Bronchial epithelial cell (primary cell): ENCODE measurements at places on chromosomes 2 and 18.

- peak; percentile 82 for DNase-seq
These were observed 690.9 kb upstream of the TMEFF2 start for GRCh38 chr2:192885569-192886160.

GRCh38 chr2:214737188-214737587 is 72.3 kb downstream of the BARD1 start:
- no peak for DNase-seq

DNA sequence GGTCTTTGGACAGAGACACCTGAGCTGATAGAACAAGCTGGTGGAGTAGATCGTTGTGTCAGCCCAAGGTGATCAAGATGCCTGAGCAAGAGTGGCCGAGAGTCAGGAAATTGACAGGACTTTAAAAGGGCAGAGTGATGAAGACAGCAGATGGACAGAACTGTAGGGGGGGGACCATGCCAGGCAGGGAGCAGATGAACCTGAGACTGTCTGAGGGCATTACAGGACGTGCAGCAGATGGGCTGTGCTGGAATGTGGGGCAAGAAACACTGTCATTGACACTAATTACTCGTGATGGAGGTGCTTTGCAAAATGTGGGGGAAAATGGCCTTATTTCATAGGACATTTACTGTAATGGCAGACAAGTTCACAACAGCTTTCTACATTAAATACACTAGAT is 225.0 kb downstream of the THSD7B start:
- no peak for DNase-seq

DNA sequence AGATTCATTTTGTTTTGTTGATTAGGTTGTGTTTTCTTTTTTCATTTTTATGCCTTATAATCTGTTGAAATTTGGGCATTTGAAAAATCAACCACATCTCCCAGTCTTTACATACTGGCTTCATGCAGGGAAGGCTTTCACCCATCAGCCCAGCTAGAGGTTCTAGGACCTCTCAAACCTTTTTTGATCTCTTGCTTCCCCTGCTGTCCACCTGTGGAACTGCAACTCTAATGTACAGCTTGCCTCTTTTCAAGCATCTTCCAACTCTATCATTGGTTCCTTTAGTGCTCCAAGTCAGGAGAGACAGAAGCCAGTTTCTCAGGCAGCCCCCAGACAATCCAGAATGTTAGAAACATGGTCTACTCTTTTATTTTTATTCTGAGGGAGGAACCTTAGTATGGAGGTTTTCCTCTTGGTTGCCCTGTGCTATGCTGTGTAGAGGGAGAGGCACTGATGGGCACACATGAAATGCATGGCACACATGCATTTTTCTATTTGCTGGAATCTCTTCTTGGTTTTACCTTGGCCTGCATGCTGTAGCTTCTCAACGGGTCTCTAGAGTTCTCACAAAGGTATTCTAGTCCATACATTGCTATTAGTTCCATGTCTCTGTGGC is 107.2 kb upstream of the L3MBTL4 start:
- DNase-seq = peak; percentile 46

DNA sequence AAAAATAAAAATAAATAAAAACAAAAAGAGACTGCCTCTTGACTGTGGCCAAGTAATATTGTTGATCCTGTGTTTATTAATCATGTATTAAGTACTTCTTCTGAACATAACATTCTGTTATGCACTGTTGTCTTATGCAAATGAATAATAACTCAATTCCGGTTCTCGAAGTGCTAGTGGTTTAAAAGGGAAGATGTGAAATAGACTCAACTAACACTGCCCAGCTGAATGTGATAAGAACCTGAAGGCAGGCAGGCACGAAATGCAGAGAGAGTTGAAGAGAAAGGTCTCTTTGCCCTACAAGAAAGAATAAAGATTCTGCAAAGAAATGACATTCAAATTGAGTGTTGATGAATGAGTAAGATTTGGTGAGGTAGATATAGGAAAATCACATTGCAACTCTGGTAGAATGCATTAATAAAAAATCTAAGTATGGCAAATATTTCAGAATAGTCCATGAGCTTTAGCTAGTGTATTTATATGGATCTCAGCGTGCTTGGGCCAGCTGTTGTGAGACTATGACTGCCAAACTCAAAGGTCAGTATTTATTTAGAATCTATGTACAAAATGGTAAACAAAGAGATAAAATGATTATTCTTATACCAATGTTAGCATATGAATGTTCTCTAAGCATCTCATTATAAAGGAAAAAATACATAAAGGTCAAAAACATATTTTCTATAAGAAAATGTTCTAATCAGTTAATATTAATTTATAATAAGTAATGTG is 352.3 kb upstream of the CDH7 start:
- DNase-seq = no peak

- DNase-seq = no peak
These were observed 433 bp upstream of the MFF start for GRCh38 chr2:227324642-227324994.

- DNase-seq = no peak
These were observed 187.9 kb downstream of the BCL11A start for GRCh38 chr2:60365556-60365955.

DNA sequence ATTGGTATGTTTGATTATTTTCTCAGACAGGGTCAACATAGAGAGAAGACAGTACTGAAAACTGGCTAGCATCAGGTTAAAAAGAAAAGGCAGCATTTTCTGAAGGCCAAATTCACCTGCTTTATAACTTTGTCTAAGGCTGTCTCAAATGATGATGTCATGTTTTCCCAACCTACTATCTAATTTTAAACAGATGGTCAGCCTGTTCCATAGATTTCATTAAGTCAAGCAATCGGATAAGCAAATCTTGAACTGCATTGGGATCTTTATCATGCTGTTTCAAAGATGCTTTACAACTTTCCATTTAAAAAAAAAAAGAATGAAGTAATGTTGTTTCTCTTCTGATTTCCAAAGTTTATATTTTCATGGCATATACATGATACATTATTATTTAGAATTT is 56.3 kb upstream of the SPOPL start:
- no peak for DNase-seq

- no peak for DNase-seq
These were observed 83.7 kb upstream of the VRK2 start for GRCh38 chr2:57962861-57963260.

- DNase-seq = peak; percentile 50
These were observed 39.9 kb downstream of the STK17B start for GRCh38 chr2:196131384-196131937.

- DNase-seq = no peak
These were observed 67.1 kb downstream of the ZBTB7C start for GRCh38 chr18:48342125-48342524.

- DNase-seq = no peak
These were observed 916 bp upstream of the PDCD1 start for GRCh38 chr2:241859436-241860183.

GRCh38 chr18:55264108-55264507 is 304.8 kb upstream of the CCDC68 start:
- peak; percentile 68 for DNase-seq

- DNase-seq = no peak
These were observed 2.6 kb downstream of the THADA start for GRCh38 chr2:43593254-43593653.

GRCh38 chr2:135948141-135948540 is 37.3 kb downstream of the DARS1 start:
- no peak for DNase-seq
